ENCODE measurements at places on chromosomes 3 and 15.
A peak's percentile ranks its signal among the peaks of the same experiment; 100 is the strongest.

- DNase-seq = no peak
Observed at GRCh38 chr3:172305552-172305951, 142.7 kb downstream of the GHSR start.

GRCh38 chr3:56942523-56942922 lies 117.9 kb upstream of the SPATA12 start:
- DNase-seq = no peak

GRCh38 chr15:67456677-67457529 lies 64.0 kb upstream of the C15orf61 start:
- peak; percentile 82 for DNase-seq

- DNase-seq = peak; percentile 9
Observed at GRCh38 chr15:95869920-95870319, 460.6 kb upstream of the NR2F2 start.

- DNase-seq = no peak
Observed at GRCh38 chr3:73586190-73586589, 38.6 kb downstream of the PDZRN3 start.

GRCh38 chr3:89049119-89049518 lies 58.3 kb upstream of the EPHA3 start:
- DNase-seq = no peak

DNA sequence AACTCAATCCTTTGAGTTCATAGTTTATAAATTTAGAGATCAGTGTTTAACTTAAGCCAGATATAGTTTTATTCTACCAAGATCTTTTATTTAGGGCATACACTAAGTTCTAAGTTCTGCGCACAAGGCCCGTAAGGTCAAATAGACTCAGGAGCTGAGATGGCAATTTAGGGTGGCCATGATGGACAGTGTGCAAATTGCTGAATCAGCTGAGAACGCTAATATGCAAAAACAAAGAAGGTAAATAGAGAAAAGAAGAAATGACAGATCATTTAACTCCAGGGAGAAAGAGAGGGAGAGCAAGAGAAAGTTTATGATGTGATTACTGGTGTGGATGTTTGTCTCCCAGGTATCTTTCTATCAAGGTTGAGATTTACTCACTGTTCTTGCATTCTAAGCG lies 678.5 kb downstream of the OTOL1 start:
- no peak for DNase-seq

- DNase-seq = no peak
Observed at GRCh38 chr3:194865061-194865460, 179.4 kb downstream of the FAM43A start.

GRCh38 chr15:61216519-61216918 lies 12.6 kb downstream of the RORA start:
- DNase-seq = no peak

- DNase-seq = no peak
Observed at GRCh38 chr3:165658027-165658426, 179.2 kb downstream of the BCHE start.

GRCh38 chr3:14473411-14473891 lies 66.7 kb downstream of the GRIP2 start:
- no peak for DNase-seq

GRCh38 chr3:123700791-123701722 lies 116.2 kb upstream of the HACD2 start:
- DNase-seq = no peak

DNA sequence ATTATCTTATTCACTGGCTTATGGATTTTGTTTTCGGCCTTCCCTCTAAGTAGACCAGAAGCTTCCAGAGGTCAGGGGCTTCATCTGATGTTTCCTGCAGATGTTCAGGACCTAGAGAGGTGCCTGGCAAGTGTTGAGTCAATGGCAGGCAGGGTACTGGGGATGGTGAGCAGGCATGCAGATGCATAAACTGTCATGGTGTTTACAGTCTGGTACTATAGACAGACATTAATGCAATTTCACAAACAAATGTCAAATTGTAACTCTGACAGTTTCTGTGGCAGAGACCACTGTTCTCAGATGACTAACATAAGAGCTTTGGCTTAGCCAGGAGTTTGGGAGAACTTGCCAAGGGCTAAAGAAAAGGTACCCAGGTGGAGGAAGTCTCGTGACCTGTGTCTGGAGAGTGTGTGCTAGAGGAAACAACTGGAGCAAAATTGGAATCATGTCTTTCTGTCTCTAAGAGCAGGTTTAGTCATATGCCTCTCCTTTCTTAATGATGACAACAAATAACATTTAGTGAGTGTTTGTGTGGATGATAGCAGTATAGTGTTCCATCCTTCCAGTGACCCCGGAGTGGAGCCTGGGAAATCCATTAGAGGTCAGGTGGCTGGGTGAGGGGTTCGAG lies 53.7 kb upstream of the TRAK1 start:
- DNase-seq = no peak

- DNase-seq = no peak
Observed at GRCh38 chr15:73564255-73564654, 68.9 kb downstream of the NPTN start.

DNA sequence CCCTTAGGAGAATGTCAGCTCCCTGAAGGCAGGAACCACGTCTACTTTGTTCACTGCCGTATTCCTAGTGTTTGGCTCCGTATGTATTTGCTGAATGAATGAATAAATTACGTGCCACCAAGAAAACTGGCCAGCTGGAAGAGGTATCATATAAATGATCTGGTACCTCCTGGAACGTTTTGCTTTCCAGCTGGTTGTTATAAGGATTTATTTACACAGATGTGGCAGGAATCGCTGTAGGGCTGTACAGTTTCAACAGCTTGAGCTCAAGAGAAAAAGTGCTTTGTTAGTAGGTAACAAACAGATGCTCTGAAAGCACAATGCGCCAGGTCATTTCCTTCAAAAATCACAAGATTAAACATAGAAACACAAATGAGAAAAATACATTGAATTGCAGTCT lies 108.8 kb upstream of the ATP2B2 start:
- no peak for DNase-seq

DNA sequence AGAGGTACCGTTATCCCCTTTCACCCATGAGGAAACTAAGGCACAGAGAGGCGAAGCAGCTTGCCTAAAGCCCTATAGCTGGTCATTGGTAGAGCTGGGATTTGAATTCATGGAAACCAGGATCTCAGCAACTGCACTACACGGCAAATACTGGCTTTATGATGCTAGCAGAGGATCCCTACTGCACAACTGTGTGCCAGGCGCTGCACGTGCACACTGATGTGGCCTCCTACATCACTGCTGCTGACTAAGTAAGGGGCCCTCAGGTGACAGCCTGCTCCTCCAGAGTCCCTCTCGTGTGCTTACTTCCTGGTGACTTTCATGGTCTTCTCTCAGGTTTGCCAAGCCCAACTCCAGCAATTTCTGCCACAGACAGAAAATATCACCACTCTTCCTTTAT lies 3.4 kb upstream of the POLG start:
- DNase-seq = no peak

- no peak for DNase-seq
Observed at GRCh38 chr15:57053470-57053869, 135.0 kb downstream of the TCF12 start.

DNA sequence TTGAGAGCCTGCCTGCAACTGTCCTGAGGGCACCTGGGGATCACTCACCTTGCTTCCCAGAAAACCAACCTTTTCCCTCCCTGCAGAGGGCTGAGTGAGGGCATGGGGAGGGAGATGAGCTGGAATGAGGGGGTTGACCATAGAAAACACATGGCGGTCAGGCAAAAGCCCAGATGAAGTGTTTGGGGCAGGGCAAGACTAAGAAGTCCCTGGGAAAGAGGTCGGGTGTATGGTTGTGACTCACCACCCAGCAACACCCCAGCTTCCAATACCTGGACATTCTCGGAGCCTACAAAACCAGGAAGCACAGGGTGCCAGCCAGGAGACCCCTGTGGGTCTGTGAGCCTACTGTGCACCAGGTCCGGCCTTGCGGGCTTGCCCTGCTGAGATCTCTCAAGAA lies 95.3 kb upstream of the ATP2B2 start:
- DNase-seq = no peak

GRCh38 chr3:154139996-154140436 lies 18.8 kb downstream of the ARHGEF26 start:
- no peak for DNase-seq

DNA sequence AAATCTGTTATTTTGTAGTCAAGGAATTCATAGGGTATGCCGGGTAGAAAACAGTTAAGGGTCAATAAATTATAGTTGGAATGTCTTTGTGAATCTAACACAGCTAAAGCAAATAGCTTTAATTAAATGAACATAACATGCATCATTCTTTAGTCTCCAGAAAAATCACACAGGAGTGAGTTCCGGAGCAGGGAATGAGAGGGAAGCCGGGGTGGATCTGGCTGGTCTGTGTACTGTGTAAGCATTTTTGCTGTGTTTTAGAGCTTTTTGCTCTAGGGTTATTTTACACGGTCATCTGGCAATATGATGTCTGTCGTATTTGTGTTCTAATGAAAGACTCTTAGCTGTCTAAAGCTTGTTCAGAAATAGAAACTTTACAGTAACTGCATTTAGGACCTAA lies 57.5 kb downstream of the MED12L start:
- no peak for DNase-seq

DNA sequence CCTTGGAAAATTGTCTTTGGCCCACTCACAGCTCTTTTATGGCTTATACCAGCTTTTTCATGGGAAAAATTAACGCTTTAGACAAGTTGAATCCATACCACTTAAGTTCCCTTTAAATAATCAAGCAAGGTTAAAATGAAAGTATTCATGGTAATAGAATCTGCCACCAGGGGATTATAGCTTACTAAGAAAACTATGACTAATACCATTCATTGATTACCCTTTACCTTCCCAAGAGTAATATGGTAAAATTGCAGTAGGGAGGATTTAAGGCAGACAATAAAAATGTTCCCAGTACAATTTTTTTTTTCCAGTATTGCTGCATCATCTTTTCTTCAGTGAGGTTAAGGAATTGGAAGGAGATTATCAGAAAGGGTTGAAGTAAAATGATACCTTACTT lies 641.1 kb upstream of the NAALADL2 start:
- no peak for DNase-seq

GRCh38 chr3:145815707-145816413 lies 345.1 kb downstream of the PLOD2 start:
- DNase-seq = no peak

GRCh38 chr3:40566694-40567093 lies 41.9 kb downstream of the ZNF621 start:
- no peak for DNase-seq

GRCh38 chr3:40298075-40298474 lies 11.4 kb upstream of the EIF1B start:
- no peak for DNase-seq

GRCh38 chr3:101066711-101067129 lies 73.5 kb upstream of the ABI3BP start:
- no peak for DNase-seq

DNA sequence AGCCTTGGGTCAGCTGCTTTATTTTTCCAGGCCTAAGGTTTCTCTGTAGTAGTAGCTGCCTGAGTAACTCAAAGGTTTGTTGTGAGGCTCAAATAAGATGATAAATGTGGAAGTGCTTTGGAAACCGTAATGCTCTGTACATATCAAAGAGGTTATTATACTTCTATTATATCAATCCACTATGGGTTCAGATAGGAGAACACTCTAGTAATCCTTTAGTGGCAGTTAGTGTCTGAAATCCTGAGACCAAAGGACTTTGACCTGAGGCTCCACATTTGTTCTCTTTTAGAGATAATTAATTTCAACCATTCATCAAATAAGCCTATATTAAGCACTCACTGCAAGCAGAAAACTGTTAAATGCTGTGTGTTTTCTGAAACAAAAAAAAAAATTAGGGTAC lies 128.6 kb upstream of the BCL6 start:
- no peak for DNase-seq

GRCh38 chr3:67647390-67647878 lies 7.0 kb downstream of the SUCLG2 start:
- DNase-seq = no peak

DNA sequence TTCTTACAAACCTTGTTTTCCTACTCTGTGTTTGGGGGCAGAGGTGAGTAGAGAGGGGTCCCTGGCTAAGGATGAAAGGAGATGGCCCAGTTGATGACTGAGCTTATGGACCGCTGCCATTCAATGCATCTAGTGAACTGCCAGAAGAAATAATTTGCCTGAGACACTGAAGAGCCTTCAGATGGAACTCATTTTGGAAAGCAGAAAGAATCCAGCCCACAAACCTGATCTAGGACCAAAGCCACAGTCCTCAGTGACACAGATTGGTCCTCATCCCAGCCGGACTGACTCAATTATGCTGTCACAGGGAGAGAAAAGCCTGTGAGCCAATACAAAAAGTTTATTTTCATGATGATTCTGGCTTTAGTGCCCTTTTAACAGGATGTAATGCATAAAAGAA lies 82.7 kb downstream of the CD47 start:
- DNase-seq = no peak

DNA sequence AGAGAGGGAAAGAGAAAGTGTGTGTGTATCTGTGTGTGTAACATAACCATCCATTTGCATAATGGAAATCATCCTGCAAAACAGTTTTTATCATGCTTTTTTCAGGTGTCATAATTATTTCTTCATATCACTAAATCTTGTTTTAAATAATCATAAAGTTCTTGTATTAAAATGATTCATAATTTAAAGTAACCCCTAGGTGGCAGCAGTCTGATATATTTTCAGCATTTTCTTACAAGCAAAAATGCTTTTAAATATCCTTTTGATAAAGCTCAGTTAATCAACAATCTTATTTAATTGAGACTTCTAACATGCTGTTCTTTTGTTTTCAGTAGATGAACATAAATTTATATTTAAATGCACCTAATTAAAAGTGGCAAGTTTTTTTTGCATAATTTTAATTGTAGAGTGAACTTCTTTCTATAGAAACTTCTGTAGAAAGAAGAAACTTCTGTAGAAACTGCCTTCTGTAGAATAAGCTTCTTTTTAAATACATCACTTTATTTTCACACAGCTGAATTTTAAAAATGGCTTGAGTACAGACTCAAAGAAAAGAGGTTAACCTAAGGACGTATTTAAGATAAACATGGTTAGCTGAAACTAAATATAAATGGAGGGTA lies 72.5 kb downstream of the OPA1 start:
- peak; percentile 44 for DNase-seq

DNA sequence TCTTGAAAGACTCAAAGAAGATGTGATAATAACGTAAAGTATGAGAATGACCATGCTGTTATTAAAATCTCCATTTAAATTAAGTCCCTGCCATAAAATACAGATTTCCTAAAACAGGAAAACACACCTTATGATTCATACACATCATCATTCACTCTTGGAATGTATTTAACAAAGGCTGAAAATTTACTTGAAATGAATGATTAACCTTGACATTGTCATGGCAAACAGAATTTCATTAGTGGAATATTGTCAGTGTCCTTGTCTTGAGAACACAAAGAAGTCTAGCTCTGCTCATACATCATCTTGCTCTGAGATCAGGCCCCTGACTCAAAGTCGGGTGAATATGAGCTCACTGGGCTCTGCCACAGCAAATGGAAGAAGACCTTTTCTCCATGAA lies 313.9 kb downstream of the FGF12 start:
- no peak for DNase-seq

- DNase-seq = no peak
Observed at GRCh38 chr15:50265620-50266019, at the start of gene HDC. Gene HDC, minus strand, starts transcription at chr15:50265726. Its CDS starts 103 bp downstream, at chr15:50265623.

Measured in CD4-positive, alpha-beta T cell treated with Interleukin-4 for 1 hour (primary cell).